ENCODE measurements at places on chromosomes 2 and 18. TPM values are rescaled to one million over a fixed set of nuclear protein-coding genes. Genes with fewer than 3 reads are reported as not detected.
A peak's percentile ranks its signal among the peaks of the same experiment; 100 is the strongest.

GRCh38 chr2:85596026-85596333 is 435 bp downstream of the RNF181 start:
- DNase-seq: peak; percentile 47

ITGB6 gene
- 302 TPM for total RNA-seq

KLF7 gene
- 61.5 TPM for total RNA-seq

GRCh38 chr2:18046558-18047212 is 168.2 kb downstream of the KCNS3 start:
- DNase-seq: no peak

GRCh38 chr2:76464310-76464709 is 753.6 kb upstream of the GCFC2 start:
- DNase-seq: no peak

GRCh38 chr2:145411493-145411892 is 891.6 kb upstream of the ZEB2 start:
- no peak for DNase-seq

- DNase-seq: no peak
Measured at GRCh38 chr2:213279971-213280370, 4.3 kb upstream of the SPAG16 start.

DNA sequence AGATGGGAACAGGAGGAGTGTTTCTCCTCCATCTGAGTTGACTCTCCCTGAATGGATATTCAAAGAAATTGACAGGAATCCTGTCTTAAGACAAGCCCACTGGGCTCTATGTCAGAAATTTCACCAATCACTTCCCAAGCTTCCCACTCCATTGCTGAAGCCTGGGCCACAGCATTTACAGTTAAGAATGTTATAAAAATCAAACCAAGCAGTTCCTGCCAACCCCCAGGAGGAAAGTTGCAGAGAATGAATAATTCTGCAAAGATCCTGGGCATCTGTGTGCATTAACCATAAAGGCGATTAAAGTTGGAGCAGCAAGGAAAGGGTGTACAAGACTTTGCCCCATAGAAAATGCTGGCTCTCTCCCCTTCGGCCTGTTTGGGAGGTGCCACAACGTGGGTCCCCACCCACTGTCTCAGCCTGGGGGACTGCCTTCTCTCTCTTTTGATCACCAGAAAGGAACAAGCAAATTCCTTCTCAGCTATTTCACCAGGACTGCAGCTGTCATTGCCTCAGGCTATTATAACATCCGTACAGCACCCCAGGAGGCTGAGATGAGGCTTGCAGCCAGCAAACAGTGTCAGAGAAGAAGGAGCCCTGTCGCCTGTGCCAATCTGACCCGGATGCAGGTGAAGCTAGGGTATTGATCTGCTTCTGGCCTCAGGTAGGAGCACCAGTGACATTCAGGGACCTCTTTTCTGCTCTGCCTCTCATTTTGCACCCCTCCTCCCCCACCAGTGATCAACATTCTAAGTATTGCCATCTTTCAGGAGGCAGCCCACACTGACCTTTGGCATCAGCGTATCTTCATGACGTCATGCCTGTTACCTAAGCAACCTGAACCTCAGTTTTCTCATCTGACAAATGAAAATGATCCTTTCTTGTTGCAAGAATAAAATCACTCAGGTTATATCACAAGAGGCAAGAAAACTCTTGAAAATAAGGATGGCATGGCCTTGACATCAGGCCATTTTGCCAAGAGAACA is 219.0 kb downstream of the SH3BP4 start:
- DNase-seq: peak; percentile 36

GRCh38 chr2:100240386-100240785 is 81.9 kb downstream of the LONRF2 start:
- no peak for DNase-seq

DNA sequence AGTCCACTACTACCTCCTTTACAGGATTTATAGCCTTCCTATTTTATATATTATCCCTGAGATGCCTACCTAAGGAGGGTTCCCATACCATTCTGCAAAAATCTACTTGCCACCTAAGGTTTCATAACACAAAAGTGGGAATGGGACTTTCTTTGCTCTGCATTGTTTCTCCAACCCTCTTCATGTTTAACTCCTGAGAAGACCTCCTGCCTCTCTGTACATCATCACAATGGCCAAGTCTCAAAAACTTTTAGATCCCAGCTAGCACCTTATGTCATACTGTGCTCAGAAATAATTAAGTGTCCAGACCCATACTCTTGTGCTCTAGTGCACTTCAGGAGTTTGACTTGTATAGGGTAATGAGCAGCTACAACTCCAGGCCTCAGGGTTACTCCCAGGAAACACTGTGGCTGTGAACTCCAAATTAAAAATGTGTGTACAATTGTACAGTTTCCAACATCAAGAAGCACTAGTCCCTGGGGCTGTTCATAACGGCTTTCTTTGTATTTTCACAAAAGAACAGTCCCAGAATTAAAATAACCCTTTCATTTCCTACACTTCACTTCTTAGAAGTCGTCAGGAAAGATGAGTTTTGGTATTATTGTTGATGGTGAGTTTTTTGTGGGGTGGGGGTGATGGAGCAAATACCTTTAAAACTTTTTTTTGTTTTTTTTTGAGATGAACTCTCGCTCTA is 39.4 kb downstream of the METAP1D start:
- DNase-seq: no peak

- no peak for DNase-seq
Measured at GRCh38 chr18:31562726-31563125, 29.0 kb upstream of the TTR start.

DNA sequence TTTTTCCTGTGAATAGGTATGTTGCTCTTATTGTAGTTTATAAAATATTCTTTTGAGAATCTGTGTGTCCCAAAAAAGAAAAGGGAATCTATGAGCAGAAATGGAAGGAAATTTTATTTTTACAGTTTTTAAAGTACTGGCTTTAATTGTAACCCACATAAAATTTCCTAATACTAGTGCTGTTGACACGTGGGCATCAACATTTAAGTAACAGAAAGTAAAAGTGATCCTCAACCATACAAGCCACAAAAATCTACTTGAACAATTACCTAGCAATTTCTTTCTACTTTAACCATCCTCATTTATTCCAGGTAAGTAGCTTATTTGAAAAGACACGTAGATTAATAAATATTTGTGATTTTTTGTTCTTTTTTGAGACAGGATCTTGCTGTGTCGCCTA is 62.0 kb downstream of the MAP3K20 start:
- no peak for DNase-seq

CGREF1 gene
- total RNA-seq: 3.7 TPM

SMAD2 gene
- total RNA-seq: 147 TPM

DNA sequence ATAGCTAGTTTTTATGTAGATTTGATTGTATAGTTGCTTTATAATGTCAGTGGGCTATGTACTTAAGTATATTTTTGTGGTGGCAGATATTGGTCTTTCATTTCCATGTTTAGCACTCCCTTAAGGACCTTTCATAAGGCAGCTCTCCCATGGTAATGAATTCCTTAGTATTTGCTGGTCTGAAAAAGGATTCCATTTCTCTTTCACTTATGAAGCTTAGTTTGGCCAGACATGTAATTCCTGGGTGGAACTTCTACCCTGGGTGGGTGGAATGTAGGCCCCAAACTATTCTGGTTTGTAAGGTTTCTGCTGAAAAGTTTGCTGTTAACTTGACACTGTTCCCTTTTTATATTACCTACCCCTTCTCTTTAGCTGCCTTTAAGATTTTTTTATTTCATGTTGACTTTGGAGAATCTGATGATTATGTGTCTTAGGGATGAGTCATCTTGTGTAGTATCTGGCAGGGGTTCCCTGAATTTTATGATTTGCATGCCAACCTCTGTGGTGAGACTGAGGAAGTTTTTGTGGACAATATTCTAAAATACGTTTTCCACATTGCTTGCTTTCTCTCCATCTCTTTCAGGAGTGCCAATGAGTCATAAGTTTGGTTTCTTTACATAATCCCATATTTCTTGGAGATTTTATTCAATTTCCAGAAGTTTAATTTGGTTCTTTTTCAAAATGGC is 65.4 kb upstream of the VRK2 start:
- no peak for DNase-seq
